ENCODE measurements at places on chromosomes 7 and 10.

DNA sequence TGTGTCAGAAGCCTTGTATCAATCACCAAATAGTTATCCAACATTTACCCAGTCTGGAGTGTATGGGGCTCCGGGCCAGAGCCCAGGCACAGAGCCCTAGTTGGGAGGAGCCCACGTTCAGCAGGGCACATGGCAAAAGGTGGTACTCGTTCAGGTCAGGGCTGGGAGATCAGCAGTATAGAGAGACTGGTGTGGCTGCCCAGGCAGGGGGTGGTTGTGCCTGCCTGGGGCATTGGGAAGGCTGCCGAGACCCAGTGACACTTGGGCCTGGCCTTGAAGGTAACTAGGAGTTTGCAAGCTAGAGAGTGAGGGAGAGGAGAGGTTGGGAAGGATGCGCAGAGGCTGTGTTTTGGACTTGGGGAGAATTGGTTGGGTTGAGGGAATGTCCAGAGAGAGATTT lies 48.9 kb upstream of the IGFBP3 start:
- H3K27ac ChIP-seq = peak overlapping the region; percentile 43
- peaks cover 3% of the 10 kb centered on the region for H3K36me3 ChIP-seq
- H3K4me3 ChIP-seq = no peak overlapping the region
- H3K4me1 ChIP-seq = peaks cover 6% of the 10 kb centered on the region

DNA sequence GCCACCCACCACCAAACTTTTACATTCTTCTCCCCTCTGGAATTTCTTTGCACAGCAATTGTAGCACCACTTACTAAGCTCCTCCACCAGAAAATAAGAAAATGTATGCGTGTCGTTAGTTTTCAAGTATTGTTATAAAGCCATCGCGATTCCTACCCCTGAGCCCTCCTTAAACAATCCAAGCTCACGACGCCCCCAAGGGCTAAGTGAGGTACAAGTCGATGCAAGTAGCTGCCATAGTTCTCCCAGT lies 1.3 kb downstream of the FRAT2 start:
- H3K36me3 ChIP-seq = peaks cover 4% of the 10 kb centered on the region
- peaks cover 33% of the 10 kb centered on the region for H3K4me1 ChIP-seq
- peak overlapping the region; percentile 95 for H3K4me3 ChIP-seq

- no peak for DNase-seq
- no peaks in the 10 kb centered on the region for H3K4me1 ChIP-seq
- H3K27me3 ChIP-seq = peaks cover 16% of the 10 kb centered on the region
- peaks cover 3% of the 10 kb centered on the region for H3K36me3 ChIP-seq
- H3K27ac ChIP-seq = no peak overlapping the region
Measured at GRCh38 chr7:142152076-142152475, 40.6 kb downstream of the MGAM2 start.

GRCh38 chr7:1248143-1248915 lies 15.7 kb downstream of the UNCX start:
- DNase-seq = no peak
- peaks cover 6% of the 10 kb centered on the region for H3K36me3 ChIP-seq
- peak overlapping the region; percentile 24 for H3K27ac ChIP-seq
- H3K4me3 ChIP-seq = peak overlapping the region; percentile 77
- peaks cover 10% of the 10 kb centered on the region for H3K4me1 ChIP-seq
- H3K27me3 ChIP-seq = peaks cover 69% of the 10 kb centered on the region

- H3K4me1 ChIP-seq = peaks cover 3% of the 10 kb centered on the region
- H3K27me3 ChIP-seq = peaks cover 33% of the 10 kb centered on the region
- H3K4me3 ChIP-seq = no peak overlapping the region
- no peak overlapping the region for H3K27ac ChIP-seq
Measured at GRCh38 chr10:71622154-71622526, 97.4 kb downstream of the C10orf105 start.

- H3K4me1 ChIP-seq = no peaks in the 10 kb centered on the region
- H3K4me3 ChIP-seq = no peak overlapping the region
- no peaks in the 10 kb centered on the region for H3K36me3 ChIP-seq
- no peaks in the 10 kb centered on the region for H3K27me3 ChIP-seq
Measured at GRCh38 chr7:47266131-47266706, 315.7 kb downstream of the TNS3 start.

GRCh38 chr10:71741029-71741428 lies 21.5 kb upstream of the C10orf105 start:
- H3K4me3 ChIP-seq = peak overlapping the region; percentile 77
- H3K36me3 ChIP-seq = no peaks in the 10 kb centered on the region
- no peaks in the 10 kb centered on the region for H3K27me3 ChIP-seq
- peak overlapping the region; percentile 98 for H3K27ac ChIP-seq
- H3K4me1 ChIP-seq = peaks cover 81% of the 10 kb centered on the region
- no peak for DNase-seq

GRCh38 chr10:17229717-17229966 lies 1.6 kb downstream of the VIM start:
- peaks cover 4% of the 10 kb centered on the region for H3K36me3 ChIP-seq
- H3K27me3 ChIP-seq = no peaks in the 10 kb centered on the region
- H3K4me3 ChIP-seq = peak overlapping the region; percentile 94
- no peak for DNase-seq
- peak overlapping the region; percentile 98 for H3K27ac ChIP-seq
- H3K4me1 ChIP-seq = peaks cover 63% of the 10 kb centered on the region

DNA sequence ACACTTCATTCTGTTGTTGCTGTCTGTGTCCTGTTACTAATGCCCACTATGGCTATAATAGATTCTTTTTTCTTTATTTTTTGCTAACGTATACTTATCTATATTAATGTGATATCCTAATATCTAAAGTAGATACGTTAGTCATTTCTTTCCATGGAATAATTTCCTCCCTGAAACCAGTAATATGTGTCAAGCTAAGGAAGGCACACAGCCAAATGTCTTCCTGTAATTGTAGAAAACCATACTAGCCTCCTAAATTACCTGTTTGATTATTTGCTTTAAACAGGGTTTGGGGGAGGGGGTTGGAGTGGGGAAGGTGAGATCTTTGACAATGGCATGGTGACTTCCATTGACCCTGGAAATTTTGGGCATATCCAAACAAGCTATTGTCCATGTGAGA lies 56.4 kb downstream of the THNSL1 start:
- H3K4me1 ChIP-seq = no peaks in the 10 kb centered on the region
- H3K36me3 ChIP-seq = no peaks in the 10 kb centered on the region
- peaks cover 37% of the 10 kb centered on the region for H3K27me3 ChIP-seq
- DNase-seq = no peak

DNA sequence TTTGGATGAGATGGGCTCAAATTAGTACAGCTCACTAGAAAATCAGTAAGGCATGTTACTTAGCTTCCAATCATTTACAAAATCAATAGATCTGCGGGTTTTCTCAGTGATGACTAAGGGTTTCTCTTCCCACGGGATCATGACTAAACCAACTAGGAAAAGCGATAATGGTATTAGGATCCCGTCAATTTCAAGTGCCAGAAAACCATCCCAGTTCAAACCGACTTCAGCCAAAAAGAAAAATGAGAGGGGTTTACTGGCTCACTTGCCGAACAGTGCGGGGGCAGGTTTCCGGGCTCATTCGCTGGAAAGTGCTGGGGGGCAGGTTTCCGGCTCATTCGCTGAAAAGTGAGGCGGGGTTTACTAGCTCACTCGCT lies 62.1 kb upstream of the LYZL2 start:
- no peak for DNase-seq
- no peak overlapping the region for H3K27ac ChIP-seq
- H3K4me1 ChIP-seq = peaks cover 10% of the 10 kb centered on the region
- peaks cover 16% of the 10 kb centered on the region for H3K27me3 ChIP-seq

DNA sequence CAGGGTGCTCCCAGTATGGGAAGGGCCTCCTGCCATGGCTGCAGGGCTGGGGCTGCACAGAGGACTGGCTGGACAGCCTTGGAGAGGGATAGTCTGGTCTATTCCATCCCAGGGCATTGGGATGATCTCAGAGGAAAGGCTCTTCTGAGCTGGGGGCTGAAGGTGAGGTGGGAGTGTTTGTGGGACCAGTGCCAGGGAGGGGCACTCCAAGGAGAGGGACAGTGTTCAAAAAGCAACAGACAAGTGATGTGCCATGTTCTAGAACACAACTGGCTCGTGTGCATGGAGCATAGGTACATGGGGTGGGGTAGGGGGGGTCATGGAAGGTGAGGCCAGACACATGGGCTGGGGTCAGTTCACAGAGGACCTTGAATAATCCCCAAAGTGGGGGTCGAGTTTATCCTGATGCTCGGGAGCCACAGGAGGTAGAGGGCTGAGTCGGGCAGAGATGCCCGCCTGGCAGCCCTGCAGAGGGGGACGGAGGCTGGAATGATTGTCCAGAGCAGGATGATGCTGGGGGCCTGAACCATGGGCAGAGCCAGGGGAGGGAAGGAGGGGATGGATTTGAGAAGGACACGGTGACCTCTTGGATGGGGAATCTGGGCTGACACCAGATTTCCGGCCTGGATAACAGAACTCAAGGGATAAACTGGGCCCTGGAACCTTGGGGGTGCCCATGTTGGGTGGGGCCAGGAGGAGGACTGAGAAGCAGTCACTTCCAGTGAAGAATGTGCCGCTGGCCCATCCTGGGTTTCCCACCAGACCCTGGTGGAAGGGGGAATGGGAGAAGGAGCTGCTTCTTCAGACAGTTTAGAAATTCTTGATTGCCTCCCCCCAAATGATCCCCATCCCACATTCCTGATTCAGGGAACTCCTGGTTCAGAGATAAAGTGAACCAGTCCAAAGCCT lies 50.4 kb downstream of the NEURL1 start:
- peaks cover 19% of the 10 kb centered on the region for H3K27me3 ChIP-seq
- peaks cover 7% of the 10 kb centered on the region for H3K4me1 ChIP-seq
- H3K4me3 ChIP-seq = peak overlapping the region; percentile 87
- H3K36me3 ChIP-seq = peaks cover 5% of the 10 kb centered on the region
- no peak overlapping the region for H3K27ac ChIP-seq

DNA sequence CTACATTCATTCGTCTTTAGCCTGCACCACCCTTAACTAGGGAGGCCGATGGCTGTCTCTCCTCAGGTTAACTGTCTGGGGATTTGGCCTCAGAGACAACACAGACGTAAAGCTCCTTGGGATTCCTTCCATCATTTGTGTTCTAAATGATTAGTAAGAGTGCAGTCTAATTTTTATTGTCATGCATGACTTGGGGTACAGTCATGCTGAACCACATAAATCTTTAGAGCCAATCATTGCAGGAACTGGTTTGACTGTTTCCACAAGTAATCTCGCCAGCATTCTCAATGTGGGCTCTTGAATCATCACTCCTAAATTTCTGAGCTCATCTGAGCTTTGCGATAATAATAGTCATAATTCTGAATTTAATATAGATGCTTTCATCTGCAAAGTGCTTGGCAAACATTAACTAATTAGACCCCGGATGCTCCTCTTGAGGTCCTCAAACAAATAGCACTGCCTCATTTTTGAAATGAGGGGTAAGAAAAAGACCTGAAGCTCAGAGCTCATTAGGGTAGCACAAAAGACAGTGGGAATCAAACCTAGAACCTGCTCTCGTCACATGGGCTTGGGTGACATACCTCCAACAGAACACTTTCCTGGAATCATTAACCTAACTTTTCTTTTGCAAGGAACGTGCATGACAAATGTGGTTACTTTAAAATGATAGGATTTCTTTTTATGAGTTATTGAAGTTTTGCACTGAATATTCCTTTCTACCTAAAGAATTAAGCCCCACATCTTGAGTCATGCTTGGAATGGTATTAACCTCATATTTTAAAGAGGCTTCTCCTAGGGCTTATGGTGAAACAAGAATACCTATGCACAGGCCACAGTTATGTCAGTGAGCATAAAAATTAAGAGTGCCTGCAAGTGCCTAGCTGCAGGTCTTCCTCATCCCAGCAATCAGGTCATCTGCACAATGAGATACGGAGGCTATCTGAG lies 118.9 kb upstream of the NRP1 start:
- no peak overlapping the region for H3K4me3 ChIP-seq
- no peak overlapping the region for H3K27ac ChIP-seq
- H3K4me1 ChIP-seq = no peaks in the 10 kb centered on the region
- no peaks in the 10 kb centered on the region for H3K36me3 ChIP-seq
- H3K27me3 ChIP-seq = peaks cover 10% of the 10 kb centered on the region

- no peak overlapping the region for H3K4me3 ChIP-seq
- H3K27me3 ChIP-seq = no peaks in the 10 kb centered on the region
- H3K4me1 ChIP-seq = peaks cover 15% of the 10 kb centered on the region
- no peak for DNase-seq
- H3K27ac ChIP-seq = no peak overlapping the region
- peaks cover 3% of the 10 kb centered on the region for H3K36me3 ChIP-seq
Measured at GRCh38 chr10:119762035-119762434, 36.2 kb downstream of the INPP5F start.

- no peak for DNase-seq
- peak overlapping the region; percentile 5 for H3K27ac ChIP-seq
- H3K36me3 ChIP-seq = peaks cover 22% of the 10 kb centered on the region
- peaks cover 10% of the 10 kb centered on the region for H3K4me1 ChIP-seq
Measured at GRCh38 chr10:42615419-42615818, 23.0 kb downstream of the ZNF33B start.

DNA sequence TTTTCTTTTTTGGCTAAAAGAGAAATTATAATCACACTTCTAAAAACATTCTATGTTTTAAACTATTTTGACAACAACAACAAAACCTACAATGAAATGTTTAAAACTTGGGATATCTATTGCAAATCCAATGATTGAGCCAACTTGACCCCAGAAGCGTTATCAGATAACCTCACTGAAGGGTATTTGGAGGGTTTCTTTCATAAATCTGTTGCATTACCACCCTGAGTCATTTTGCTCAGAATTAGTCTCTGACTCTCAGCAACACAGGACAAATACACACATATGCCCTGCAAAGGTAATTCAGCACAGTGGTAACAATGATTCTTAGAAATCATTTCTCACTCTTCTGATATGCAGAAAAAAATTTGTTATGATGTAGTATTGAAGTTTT lies 2.3 kb upstream of the COL1A2 start:
- peaks cover 3% of the 10 kb centered on the region for H3K36me3 ChIP-seq
- peaks cover 50% of the 10 kb centered on the region for H3K27me3 ChIP-seq
- no peak overlapping the region for H3K4me3 ChIP-seq
- DNase-seq = no peak
- H3K27ac ChIP-seq = no peak overlapping the region

DNA sequence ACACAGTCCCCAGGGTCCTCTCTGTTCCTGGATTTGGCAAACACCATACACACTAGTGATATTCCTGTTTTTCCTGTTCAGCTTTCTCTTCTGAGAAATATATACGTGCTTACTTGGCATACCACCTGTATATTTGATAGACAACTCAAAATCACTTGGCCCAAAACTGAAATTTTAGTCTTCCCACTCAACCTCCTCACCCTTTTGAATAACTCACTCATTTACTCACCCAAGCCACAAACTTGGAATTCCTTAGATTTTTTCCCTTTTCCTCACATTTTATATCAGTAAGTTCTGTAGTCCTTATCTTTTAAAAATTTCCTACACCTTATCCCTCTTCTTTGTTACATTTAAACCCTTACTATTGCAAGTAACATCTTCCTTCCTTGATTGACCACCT lies 143.4 kb downstream of the PPP1R3A start:
- H3K4me1 ChIP-seq = no peaks in the 10 kb centered on the region
- H3K36me3 ChIP-seq = no peaks in the 10 kb centered on the region
- no peak for DNase-seq
- no peaks in the 10 kb centered on the region for H3K27me3 ChIP-seq

GRCh38 chr7:106061301-106061979 lies 50.7 kb downstream of the SYPL1 start:
- DNase-seq = no peak
- H3K4me3 ChIP-seq = no peak overlapping the region
- peaks cover 17% of the 10 kb centered on the region for H3K4me1 ChIP-seq
- no peak overlapping the region for H3K27ac ChIP-seq
- H3K36me3 ChIP-seq = no peaks in the 10 kb centered on the region

GRCh38 chr10:14608381-14609001 lies 166.2 kb downstream of the FAM107B start:
- H3K36me3 ChIP-seq = peaks cover 5% of the 10 kb centered on the region
- H3K4me3 ChIP-seq = no peak overlapping the region
- DNase-seq = no peak
- no peaks in the 10 kb centered on the region for H3K27me3 ChIP-seq
- H3K27ac ChIP-seq = no peak overlapping the region
- peaks cover 21% of the 10 kb centered on the region for H3K4me1 ChIP-seq

GRCh38 chr7:92766461-92767003 lies 69.8 kb downstream of the CDK6 start:
- DNase-seq = no peak
- peak overlapping the region; percentile 81 for H3K27ac ChIP-seq
- H3K27me3 ChIP-seq = no peaks in the 10 kb centered on the region
- peaks cover 12% of the 10 kb centered on the region for H3K36me3 ChIP-seq
- H3K4me3 ChIP-seq = no peak overlapping the region
